ENCODE measurements at places on chromosomes 7 and 10.

GRCh38 chr7:44383566-44383965, 58.2 kb upstream of the CAMK2B start:
- peak; percentile 29 for DNase-seq

DNA sequence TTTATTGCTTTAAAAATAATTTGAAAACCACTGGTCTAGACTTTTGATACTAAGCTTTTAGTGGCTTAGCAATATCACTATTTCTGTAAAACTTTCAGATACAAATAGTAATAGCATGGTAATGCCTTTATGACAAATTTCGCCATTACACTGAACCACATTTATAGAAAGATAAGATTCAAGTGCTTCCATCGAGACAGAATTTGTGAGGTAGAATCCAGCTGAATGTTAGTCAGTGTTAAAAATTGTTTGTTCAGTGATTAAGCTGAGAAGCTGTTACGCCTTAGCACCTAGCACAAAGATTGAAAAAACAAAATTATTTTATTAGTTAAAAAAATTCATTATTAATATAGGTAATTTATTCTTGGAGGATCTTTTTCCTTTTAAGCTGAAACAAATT, 36.5 kb downstream of the GNAT3 start:
- no peak for DNase-seq

DNA sequence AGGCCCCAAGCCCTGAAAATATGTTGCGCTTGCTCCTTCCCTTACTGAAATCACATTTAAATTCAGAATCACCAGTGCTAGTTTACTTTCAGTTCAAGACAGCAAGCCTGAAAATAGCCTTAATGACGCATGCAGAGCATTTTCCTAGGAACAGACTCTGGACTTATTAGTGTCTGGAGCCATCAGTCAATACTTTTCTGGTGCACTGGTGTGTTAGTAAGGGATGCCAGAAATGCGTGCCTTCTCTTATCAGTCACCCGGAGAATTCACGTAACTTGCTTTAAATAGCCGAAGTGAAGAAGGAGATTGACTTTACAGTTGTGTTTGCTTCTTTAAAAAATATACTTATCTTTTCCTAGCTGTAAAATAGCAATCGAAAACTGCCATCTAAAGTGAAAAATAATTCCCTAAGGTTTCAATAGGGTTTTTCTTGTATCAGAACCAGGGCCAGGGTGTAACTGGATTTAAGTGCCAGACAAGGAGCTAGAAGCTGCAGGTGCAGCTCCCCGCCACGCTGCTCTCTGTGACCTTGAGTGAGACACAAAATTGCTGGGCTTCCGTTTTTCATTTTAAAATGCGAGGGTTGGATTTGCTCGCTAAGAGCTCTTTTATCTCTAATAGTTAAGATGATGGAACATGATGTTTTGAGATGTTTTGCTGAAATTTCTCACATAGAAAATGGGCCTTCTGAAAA, 177.8 kb downstream of the NSUN6 start:
- DNase-seq = no peak

DNA sequence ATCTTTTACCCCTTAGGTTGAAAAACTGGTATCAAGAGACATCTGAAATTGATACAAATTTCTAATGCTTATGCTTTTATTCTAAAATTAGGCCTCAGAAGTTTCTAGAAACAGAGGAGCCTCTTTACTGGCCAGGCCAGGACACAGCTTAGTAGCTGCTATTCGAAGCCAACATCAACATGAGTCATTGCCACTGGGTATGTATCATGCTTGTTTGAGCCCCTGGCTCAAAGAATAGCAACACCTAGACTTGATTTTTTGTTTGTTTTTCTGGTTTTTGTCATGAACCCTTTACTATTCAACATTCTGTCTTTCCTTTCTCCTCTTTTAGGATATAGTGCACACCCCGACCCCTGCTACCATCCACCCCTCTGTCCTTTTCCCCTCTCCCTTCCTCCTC, 90.9 kb upstream of the STK17A start:
- DNase-seq = peak; percentile 8

GRCh38 chr10:77746047-77746707, 108.6 kb upstream of the KCNMA1 start:
- peak; percentile 38 for DNase-seq

- no peak for DNase-seq
These were observed 472.0 kb upstream of the FZD8 start for GRCh38 chr10:36114141-36114540.

GRCh38 chr7:40315277-40315676, 180.5 kb downstream of the SUGCT start:
- DNase-seq = no peak

- DNase-seq = no peak
These were observed 121.5 kb upstream of the ZNF716 start for GRCh38 chr7:57328457-57328856.

GRCh38 chr7:124388751-124389150, 355.9 kb upstream of the TMEM229A start:
- DNase-seq = no peak

DNA sequence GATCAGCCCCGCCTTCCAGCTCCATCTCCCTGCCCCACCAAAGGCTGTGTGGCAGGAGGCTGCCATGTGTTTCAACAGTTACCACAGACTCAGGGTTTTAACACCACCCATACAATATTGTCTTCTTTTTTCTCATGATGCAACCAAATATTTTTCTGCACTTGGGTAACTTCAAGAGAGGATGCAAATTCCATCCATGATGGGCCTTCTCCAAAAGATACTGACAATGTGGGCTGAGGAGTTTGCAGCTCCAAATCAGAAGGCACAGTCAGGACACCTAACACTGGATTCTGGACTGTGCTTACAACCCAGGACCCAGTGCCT, 347.9 kb downstream of the GRID1 start:
- DNase-seq = no peak

DNA sequence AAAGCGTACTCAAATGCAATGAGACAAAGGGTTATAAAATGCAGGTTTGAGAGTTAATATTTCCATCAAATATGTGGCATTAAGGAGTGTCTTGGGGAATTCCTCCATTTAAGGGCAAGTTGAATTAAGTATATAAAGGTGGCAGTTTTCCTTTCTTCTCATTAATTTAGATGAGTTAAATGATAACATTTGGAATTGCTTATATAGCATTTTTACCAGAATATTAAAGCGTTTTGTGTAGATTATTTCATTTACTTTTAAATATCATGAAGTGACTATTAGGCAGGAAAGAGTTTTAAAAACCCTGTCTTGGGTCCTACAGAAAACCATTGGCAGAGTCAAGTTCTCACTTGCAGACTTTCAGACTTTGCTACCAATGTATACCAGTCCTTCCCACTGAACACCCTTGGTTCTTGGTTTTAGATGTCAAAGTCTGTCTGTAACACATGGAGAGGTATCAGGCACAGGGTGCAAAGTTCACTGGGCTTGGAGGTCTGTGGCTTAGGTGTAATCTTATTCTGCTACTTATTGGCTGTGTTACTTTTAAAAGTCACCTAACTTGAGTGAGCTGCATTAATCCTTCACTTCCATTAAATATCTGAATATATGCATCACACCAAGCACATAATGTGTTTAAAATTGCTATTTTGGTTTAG, 51.0 kb downstream of the ASB4 start:
- DNase-seq = no peak

- no peak for DNase-seq
These were observed 40.4 kb downstream of the PHTF2 start for GRCh38 chr7:77838929-77839491.

GRCh38 chr7:106534271-106534846, 126.6 kb downstream of the CCDC71L start:
- DNase-seq = no peak

- no peak for DNase-seq
These were observed 292.8 kb downstream of the SFMBT2 start for GRCh38 chr10:7117806-7118674.

GRCh38 chr7:73822319-73823173, 8.2 kb upstream of the CLDN4 start:
- peak; percentile 82 for DNase-seq

- DNase-seq = no peak
These were observed 570 bp downstream of the TBC1D12 start for GRCh38 chr10:94402843-94403379.

DNA sequence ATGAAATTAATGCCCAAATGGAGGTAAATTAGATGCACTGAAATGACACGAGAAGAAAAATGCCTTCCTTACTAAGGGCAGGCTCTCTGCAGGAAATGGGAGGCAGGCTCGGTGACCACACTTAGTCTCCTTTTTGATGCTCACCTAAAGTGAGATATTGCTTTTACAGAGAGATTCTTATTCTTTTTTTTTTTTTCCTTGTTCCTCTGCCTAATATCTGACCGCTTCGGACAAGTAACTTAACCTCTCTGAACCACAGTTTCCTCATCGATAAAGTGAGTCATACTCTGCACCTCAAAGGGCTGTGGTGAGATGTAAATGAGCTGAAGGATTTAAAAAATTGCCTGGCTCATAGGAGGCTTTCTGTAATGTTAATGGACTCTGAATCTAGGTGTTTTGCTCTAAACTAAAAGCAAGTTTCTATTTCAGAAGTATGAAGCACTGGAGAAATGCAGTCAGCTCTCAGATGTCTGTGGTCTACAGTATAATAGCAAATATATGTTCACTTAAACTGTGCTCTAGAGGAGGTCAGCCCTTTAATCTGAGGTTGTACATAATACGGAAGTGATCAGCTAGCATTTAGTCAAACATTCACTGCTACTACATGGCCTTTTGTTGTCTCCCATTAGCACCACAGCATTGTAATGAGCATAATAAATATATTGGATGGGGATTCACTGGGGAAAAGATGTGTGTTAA, 23.2 kb downstream of the NKX2-3 start:
- DNase-seq = no peak

DNA sequence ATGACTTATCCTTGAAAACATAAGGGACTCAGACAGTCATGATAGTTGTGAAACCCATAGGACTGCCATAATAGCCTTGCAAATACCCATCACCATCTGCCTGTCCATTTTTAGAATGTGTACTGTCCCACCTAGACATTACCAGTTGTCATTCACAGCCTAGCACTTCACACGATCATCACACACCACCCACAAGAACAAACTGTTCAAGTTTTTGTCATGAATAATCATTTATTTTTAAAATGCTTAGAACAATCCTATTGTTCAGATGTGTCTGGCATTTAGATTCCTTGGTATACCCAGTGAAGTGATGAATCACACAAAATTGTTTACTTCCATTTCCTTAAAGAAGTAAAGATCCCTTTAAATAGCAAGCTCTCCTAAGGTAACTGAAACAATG, 46.6 kb downstream of the CCDC3 start:
- DNase-seq = no peak

Data from AG09309 (cell line).